Stimulated activated CD4-positive, alpha-beta T cell treated with anti-CD3 and anti-CD28 coated beads, Interleukin-4, amount 100 ng/mL, for 48 hours (primary cell): ENCODE measurements at places on chromosomes 3 and 15.

DNA sequence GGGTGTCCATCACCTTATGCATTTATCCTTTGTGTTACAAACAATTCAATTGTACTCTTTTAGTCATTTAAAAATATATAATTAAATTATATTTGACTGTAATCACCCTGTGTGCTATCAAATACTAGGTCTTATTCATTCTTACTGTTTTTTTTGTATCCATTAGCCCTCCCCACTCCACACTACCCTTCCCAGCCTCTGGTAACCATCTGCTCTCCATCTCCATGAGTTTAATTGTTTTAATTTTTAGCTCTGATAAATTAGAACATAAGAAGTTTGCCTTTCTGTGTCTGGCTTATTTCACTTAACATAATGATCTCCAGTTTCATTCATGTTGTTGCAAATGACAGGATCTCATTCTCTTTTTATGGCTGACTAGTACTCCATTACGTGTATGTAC, 16.8 kb downstream of the C3orf20 start:
- no peak for DNase-seq

DNA sequence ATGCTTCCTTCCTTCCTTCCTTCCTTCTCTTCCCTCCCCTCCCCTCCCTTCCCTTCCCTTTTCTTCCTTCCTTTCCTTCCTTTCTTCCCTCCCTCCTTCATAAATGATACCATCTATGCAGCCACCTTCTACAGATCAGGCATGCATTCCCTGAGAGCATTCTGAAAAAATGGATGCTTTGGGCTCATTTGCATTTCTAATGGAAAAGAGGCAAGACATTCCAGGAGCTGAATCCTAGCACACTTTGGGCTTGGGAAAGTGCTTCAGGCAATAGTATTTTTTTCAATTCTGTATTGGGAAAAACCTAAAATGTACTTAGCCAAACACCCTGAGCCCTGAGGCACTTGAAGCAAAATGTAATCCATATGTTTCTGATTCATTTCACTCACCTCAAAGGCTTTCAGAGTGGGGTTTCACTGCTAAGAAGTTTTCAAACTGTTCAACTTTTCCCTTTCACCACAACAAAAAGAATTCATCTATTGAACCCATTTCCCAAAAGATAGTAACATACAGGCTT, 220.1 kb upstream of the RORA start:
- DNase-seq = no peak

GRCh38 chr3:60812502-60812901, 438.8 kb downstream of the FHIT start:
- no peak for DNase-seq

DNA sequence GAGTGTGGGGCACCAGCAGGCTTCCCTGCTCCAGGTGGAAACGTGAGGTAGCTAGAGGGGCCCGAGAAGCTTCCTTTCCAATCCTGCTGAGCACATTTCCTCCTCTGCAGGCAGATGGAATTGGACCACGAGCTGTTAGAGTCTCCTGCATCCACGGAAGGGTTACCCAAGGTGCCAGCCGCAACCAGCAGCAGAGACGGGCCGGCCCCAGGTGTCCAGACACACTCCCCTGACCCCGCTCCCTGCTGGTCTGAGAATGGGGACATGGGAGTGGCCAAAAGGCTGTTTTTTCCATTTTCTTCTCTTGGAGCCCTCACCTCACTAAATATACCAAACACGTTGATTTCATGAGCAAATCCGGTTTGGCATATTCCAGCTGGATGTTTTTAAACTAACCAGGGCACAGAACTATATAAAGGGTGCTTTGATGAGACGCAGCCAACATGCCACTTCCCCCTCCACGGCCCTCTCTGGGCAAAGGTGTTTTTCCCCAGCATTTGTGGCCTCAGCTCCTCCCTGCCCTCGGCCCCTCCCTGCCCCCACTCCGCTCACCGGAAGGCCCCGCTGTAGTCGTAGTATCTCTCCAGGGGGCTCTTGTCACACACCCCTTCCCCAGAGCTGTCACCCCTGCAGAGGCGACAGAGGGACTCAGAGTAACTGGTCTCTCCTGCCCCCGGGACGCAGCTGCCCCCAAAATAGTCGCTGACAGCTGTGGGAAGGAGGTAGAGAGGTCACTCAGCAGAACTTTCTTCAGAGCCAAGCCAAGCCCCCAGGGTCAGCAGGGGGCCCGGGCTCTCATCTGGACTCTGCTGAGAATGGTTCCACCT, 7.0 kb downstream of the MELTF start:
- DNase-seq = no peak

- DNase-seq = no peak
These were observed 80.1 kb downstream of the CCNL1 start for GRCh38 chr3:157079676-157080369.

DNA sequence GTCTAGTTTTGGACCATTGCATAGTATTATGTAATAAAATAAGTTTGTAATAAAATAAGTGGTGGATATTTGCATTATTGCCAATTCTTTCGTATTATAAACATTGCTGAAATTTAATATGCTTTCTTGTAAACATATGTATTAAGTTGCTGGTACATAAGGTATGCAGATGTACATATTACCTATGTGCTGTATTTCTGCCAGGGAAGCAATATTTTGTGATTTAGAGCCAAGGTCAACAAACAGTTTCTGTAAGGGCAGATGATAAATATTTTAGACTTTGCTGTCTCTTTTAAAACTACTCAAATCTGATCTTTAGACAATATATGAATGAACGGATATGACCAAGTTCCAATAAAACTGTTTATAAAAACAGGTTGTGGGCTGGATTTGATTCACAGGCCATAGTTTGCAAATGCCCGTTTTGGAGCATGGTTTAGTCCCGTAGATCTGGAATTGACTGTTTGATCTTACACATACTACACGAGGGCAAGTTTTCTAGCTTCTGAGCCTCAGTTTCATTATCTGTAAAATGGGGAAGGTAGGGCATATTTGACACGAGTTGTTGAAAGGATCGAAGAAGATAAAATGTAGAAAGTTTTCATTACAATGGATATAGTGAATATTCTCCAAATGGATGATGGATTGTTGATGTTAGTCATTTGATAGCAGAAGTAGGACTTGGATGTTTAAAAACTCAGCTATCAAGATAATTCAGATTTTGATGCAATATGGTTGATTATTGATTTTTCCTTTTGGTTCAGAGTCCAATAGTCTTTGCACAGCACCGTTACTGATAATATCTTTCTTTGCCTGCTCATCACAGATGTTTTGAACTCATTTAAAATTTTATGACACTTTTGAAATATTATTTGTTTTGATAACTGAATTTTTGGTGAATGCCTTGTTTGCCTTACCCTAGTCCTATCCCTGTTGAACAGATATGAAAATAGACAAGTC, 394.6 kb downstream of the FEZF2 start:
- no peak for DNase-seq

- no peak for DNase-seq
These were observed 363.4 kb upstream of the LRRC3B start for GRCh38 chr3:26259176-26259575.

DNA sequence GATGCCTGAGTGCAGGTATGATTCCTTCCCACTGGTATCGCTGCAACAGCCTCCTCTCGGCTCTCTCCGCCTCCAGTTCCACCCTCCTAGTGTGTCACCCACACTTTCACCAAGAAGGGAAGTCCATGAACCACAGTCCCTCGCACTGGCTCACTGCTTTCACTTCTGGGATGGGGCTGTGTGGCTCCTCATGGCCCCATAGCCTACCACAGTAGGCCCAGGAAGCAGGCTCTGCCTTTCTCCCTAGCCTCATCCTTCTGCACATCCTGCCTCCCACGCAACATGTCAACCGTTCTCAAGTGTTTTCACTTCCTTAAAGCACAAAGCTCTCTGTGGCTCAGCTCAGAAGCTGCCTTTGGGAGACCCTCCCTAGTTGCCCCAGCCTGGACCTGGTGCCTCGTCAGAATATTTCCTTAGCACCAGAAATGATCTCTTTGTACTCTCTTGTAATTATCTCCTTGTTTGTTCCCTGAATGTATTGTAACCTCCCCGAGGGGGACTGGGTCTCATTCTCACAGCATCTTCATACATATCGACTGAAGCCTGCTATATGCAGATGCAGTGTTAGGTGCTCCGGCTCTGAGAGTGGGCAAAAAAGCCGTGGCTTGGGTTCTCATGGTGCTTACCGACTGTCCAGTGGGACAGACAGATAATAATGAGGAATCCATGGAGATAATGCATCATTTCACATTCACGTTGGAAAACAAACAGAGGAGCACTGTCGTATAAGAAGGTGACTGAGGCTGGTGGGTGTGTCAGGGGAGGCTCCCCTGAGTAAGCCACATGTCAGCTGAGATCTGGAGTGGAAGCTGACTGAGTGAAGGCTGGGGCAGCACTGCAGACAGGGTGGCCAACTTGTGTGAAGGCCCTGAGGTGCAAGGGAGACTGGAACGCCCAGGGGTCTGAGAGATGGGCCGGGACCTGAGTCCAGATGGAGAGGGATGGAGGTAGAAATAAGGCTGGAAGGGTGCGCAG, 107.1 kb downstream of the DGKG start:
- DNase-seq = peak; percentile 16

DNA sequence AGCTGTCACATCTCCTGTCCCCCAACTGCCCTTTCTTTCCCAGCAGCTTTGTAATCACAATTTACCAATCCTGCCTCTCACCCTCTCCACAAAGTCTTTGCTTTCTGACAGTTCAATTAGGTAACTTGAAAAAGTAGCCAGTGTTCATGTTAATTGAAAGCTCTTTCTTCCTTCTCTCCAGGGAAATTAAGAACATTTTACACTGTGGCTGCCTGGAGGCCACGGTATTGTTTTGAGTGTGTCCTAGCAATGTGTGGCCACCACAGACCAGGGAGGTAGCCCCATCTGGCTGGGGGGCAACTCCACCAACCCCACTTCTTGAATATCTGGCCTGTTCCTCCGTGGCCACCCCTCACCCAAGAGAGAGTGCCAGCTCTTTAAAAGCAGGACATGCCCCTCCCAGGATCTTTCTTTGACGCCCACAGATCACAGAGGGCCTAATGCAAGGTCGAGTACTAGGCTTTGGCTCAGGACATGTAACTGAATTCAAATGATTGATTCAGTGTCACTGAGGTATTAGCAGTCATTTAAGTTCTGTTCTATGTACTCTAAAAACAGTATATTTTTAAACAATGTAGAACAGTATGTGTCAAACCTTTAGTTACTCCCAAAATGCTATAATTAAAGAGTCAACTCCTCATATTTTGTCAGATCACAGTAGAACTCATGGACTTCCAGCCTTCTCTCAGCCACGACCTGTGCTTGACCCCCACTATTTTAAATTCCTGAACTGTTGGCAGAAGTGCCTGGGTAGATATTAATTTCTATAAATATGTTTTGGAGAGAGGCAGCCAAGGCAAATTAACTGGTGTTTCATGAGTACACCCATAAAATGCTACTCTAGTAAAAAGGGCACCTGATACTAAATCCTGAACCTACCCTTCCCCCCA, 164.5 kb downstream of the TNIK start:
- DNase-seq = no peak

DNA sequence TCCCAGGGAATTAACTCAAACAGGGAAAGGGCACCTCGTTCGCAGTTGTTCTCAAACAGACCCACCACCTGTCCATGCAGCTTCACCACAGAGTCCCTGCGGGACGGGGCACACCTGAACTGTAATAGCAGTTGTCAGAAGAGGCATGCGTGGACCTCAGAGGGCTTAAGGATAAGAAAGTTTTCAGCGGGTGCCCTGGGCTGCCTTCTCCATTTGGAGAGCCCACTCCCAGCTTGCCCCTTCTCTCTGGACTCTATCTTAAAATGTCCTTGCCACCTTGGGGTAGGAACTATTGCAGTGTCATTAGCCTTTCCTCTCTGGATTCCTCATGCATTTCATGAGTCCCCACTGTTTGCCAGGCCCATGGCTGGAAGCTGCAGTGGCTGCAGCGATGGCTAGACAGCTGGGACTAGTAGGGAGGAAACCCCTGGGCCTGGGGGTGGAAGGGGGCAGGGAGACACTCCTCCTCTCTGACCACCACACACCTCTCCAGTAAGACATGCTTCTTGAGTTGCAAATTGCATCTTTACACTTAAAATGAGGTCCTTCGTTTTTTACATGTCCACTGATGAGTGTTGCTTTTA, 33.5 kb downstream of the PDIA5 start:
- DNase-seq = no peak

DNA sequence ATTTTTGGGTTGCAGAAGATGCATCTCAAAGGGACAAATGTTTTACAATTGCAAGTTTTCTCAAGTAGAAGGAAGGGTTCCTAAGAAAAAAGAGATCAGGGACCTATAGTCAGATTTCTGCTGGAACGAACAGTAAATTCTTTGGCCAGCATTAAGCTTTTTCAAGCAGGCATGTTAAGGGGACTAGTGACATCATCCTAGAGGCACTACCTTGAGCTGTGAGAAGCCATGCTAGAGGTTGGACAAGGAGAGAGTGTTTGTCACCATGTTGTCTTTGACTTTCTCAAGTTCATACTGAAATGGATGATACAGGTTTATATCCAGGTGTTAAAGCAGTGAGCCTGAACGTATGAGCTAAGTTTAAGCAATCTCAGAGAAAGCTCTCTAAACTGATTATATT, 85.2 kb upstream of the WDR72 start:
- no peak for DNase-seq

- DNase-seq = no peak
These were observed 237.6 kb downstream of the RAP2B start for GRCh38 chr3:153399636-153400035.

DNA sequence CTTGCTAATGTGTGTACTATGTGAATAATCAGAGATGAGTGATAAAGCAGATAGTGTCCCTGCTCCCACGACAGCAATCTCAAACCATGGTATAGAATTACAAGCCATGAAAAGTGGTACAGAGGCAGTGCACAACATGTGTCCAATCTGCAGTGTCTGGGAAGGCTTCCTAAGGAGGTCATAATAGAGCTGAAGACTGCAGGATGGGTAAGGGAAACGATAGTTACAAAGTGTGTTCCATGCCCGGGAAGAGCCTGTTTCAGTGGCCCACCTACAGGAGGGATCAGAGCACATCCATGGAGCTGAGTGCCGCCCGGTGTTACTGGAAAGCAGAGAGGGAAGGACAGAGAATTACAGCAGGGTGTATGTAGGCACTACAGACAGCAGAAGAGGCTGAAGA, 48.9 kb downstream of the PAK2 start:
- no peak for DNase-seq

DNA sequence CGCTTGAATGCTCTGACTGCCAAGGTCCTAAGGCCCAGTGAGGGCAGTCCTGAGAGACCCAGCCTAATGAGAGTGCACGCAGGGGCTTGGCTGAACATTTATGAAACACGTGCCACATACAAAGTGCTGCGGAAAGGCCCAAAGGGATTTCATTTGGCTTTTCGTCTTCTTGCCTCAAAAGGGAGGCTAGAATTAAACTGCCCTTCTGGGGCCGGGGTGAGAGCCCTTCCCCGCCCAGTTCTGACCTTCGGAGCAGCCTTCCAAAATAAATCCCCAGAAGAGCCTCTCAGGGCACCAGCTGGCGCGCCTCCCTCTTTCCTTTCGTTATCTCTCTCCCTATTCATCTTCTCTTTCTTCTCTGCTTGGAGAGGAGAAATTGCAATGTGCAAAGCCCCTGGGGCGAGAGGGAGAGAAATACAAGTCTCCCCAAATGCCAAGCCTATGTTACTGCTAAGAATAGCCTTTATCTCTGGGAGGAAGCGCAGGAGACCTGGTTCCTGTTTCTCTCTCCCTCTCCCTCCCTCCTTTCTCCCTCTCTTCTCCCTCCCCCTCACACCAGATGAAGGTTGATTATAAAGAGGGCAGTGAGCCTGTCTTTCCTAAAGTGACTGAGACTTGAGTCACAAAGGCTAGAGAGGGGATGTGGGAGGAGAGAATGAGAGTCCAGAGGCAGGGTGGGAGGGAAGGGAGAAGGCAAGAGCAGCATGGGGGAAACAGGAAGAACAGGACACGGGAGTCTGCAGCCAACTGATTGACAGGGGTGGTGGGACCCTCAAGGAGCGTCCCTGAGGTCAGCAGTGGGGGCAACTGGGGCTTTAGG, 36.7 kb upstream of the NDUFB4 start:
- no peak for DNase-seq
